Panc1 (cell line): ENCODE measurements at places on chromosomes 5 and 9. TPM values are rescaled to one million over a fixed set of nuclear protein-coding genes. Genes with fewer than 3 reads are reported as not detected.
A peak's percentile ranks its signal among the peaks of the same experiment; 100 is the strongest.

The FREM1 gene
- total RNA-seq, result not detected

The PNPLA7 gene
- total RNA-seq, result 3.9 TPM

- no peak for DNase-seq
Measured at GRCh38 chr5:89071101-89071940, 188.3 kb upstream of the MEF2C start.

DNA sequence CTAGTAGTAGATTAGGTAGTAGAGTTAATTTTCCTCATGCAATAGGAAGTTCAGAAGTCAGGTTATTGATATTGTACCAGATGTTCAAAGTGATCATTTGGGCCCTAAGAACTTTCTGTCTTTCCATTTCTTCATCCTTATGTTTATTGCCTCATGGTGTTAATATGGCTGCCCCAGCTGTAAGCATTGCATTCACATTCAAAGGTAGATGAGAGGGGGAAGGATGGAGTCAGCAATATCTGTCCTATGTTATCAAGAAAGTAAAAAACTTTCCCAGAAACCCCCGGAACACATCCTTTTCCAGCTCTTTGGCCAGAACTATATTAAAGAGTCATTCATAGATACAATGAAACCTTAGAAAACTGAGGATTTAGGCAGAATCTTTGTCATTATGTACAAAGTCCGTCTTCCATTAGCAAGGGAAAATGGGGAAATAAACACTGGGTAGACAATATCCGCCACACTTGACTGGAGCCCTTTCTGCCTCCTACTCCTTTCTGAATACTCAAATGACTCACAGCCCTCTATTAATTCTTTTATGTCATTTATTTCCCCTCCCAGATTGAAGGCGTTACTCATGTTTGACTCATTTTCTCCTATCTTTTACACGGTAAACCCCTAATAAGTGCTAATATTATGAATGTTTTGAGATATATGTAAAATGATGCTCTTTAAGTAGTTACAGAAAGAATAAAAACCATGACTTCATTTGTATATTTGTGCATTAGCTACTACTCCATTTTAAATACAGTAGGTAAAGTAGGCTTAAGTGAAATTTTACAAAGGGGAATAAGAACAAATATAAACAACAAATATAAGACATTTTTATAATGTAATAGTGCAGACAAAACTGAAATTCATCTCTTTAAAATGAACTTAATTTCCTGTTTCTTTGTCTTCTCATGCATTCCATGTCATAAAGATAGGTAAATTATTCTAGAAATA is 127.6 kb downstream of the SLF1 start:
- no peak for DNase-seq

DNA sequence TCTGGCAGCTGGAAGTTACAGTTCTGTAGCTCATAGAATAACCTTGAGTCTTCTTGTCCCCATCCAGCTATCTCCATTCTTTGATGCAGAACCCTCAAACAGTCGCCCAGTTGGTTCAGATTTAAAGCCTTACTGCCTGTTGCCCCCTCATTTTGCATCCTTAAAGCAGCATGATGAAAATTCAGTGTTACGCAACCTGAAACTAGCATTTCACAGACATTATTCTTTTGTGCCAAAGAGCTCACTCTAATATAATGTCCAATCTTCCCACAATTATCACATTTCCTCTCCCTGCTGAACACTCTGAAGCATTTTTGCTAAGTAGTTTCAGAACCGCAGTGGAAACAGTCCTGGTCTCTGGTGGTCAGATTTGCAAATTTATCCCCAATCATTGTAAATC is 318.0 kb downstream of the PSAT1 start:
- DNase-seq, result no peak

The RAPGEF6 gene
- 25.0 TPM for total RNA-seq

GRCh38 chr5:134738963-134739661 is 764 bp downstream of the CAMLG start:
- peak; percentile 24 for DNase-seq

The RNF180 gene
- 7.8 TPM for total RNA-seq

The HABP4 gene
- total RNA-seq, result 32.3 TPM

GRCh38 chr5:56305001-56305950 is 72.1 kb upstream of the ANKRD55 start:
- no peak for DNase-seq

The CDKN2B gene
- total RNA-seq, result 0.05 TPM

The INSL6 gene
- total RNA-seq, result not detected

DNA sequence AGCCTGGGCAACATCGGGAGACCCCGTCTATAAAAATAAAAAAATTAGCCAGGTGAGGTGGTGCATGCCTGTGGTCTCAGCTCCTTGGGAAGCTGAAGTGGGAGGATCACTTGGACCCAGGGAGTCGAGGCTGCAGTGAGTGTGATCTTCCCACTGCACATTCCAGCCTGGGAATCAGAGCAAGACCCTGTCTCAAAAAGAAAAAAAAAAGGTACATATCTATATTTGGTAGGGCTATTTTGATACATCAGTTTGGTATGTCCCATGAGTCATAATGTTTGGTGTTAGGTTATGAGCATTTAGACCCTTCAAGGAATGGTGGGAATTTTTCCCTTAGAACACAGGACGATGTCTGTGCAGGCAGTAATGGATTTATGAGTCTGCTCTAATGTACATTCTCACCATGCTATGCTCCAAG is 55.3 kb upstream of the POU4F3 start:
- peak; percentile 57 for DNase-seq

The SLC6A7 gene
- not detected for total RNA-seq

DNA sequence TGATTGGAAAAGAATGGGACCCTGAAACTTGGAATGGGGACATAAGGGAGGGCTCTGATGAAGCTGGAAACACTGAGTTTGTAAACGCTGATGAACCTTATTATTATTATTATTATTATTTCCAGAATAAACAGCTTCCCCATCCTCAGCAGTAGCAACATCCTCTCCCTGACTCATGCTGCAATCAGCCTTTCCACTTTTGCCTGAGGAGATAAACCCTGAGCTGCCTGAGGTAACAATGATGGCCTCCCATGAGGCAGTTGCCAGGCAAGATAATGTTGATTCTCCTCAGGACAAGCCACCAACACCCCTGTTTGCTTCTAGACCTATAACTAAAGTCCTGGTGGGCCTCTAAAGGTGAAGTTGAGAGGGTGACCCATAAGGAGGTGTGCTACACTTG is 139.2 kb upstream of the ATP10B start:
- no peak for DNase-seq

The AQP3 gene
- 1.0 TPM for total RNA-seq

DNA sequence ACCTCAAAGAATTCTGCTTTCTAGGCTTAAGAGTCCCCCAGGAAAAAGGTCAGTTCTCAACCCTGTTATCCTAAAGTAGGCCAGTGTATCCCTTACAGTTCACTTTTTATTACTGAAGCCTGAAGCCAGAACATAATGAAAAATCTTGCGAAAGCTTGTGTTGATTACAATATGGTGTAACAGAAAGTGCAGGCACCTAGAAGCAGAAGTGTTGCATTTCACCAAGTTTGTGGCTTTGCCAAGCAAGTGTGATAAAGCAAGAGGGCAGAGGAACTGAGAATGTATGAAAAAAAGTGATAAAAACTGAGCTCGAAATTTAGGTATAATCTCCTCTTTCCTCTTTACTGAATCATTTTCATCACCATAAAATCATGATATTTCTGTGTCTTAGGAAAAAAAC is 26.2 kb downstream of the AGTPBP1 start:
- DNase-seq, result no peak

DNA sequence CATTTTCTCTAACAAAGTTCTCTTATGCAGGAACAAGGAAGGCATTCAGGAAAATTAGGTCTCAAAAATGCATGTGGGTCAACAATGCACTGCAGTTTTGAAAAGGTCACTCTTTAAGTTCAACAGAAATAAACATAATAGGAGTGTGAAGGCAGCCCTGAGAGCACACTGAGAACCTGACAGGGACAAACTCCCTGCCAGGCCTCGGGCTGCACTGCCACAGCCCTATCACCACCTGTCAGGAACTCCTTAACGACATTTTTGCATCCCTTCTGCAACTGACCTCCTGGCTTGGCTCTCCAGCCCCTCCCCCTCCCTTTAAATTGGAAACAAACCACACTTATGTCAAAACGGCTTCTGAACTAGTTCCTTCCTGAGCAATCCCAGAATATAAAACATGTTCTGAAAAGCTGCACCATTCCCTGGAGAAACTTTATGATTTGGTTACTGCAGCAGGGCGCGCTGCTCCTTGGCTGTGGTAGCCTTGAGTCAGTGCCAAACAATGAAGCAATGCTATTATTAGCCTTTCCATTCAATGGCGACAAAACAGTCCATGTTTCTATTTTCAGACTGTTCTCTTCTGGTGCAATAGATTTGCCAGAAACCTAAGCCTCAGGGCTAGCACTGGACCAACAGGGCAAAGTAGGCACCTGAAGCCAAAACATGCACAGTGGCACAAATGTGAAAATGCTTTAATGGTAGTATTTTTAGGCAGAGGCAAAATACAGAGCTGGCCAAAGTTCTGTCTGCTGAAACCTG is 160.1 kb upstream of the ZNF608 start:
- DNase-seq, result no peak

DNA sequence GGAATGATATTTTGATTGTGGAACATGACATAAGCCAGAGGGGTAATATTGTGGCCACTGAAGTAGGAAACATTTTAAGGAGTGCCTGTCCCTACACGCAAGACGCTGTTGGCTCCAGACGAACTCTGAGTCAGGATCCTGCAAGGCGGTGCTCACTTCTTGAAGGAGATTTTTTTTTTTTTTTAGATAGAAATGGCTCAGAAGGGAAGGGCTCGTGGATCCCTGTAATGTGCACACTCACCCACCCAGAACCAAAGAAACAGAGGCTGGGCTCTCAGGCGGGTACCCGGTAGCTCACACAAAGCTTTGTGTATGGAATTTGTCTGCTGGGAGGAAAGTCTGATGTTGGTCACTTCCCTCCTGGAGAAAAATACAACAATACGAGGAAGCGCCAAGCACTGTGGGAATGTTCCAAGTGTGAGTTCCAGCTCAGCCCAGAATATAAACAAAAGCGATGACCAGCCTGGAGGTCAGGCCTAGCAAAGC is 25.7 kb downstream of the RAPGEF1 start:
- no peak for DNase-seq

GRCh38 chr9:37914701-37915358 is 10.9 kb upstream of the SLC25A51 start:
- DNase-seq, result no peak

The GMCL2 gene
- not detected for total RNA-seq

The PCDHGA10 gene
- total RNA-seq, result 0.69 TPM

- no peak for DNase-seq
Measured at GRCh38 chr5:622359-622758, 10.2 kb downstream of the CEP72 start.

GRCh38 chr5:142048272-142048671 is 35.4 kb upstream of the GNPDA1 start:
- no peak for DNase-seq

The SARDH gene
- total RNA-seq, result 0.13 TPM

- DNase-seq, result no peak
Measured at GRCh38 chr9:86756576-86757381, 190.5 kb downstream of the GAS1 start.

DNA sequence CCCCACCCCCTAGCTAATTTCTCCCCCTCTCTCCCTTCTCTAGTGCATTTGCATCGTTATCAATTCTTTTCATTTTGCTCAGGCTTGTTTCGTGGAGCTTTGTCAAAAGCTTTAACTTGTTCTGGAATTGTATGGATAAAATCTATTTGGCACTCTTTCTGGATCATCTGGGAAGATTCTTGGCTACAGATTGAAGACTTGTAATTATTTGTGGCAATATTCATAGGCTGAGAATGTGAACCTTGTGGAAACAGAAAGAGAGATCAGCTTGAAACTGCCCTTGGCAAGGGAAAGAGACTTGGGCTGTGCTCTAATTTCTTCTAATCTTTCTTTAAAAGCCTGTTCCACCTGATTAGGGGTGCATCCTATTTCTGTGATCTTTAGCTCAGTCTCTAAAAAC is 340.6 kb upstream of the DAB2 start:
- no peak for DNase-seq

The CDH12 gene
- not detected for total RNA-seq

DNA sequence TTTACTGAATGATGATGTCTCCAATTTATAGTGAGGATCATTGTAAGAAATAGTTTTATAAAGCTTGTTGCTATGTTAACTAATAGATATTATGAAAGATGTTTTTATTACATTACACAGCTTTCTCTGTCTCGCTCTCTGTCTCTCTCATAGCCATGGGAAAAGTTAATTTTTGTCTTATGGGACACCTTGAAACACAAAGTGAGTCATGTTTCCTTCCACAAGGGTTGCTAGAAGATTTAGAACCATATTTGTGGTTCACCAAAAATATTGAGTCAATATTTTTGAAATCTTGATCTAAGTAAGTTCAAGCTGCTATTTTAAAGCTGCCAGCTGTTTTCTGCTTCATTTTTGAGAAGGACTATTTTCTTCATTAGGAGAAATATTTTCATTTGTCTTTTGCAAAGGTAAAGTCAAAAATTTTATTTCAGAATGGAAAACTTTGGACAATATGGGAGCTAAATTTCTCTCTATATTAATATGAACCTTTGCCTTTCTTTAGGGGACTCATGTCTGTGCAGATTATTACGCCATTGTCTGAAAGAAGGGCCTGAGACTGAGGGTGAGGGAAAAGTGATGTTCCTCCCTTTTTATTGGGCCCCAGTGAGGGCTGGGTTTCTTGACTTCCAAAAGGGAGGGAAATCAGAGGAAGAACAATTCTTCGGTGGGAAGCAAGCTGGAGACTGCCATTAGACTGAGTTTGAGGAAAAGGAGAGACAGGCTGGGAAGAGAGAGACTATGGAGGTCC is 87.9 kb upstream of the SLC24A2 start:
- DNase-seq, result no peak

- no peak for DNase-seq
Measured at GRCh38 chr5:78747705-78748359, 99.3 kb upstream of the LHFPL2 start.

GRCh38 chr9:134809826-134810225 is 70.8 kb upstream of the FCN2 start:
- no peak for DNase-seq

GRCh38 chr5:150608991-150609390 is 31.5 kb upstream of the SYNPO start:
- DNase-seq, result no peak

The SV2C gene
- not detected for total RNA-seq

GRCh38 chr9:22447618-22448305 is 1.1 kb downstream of the DMRTA1 start:
- DNase-seq, result no peak

- no peak for DNase-seq
Measured at GRCh38 chr9:82558855-82559630, 503.9 kb downstream of the RASEF start.

The SCAMP1 gene
- 51.3 TPM for total RNA-seq

DNA sequence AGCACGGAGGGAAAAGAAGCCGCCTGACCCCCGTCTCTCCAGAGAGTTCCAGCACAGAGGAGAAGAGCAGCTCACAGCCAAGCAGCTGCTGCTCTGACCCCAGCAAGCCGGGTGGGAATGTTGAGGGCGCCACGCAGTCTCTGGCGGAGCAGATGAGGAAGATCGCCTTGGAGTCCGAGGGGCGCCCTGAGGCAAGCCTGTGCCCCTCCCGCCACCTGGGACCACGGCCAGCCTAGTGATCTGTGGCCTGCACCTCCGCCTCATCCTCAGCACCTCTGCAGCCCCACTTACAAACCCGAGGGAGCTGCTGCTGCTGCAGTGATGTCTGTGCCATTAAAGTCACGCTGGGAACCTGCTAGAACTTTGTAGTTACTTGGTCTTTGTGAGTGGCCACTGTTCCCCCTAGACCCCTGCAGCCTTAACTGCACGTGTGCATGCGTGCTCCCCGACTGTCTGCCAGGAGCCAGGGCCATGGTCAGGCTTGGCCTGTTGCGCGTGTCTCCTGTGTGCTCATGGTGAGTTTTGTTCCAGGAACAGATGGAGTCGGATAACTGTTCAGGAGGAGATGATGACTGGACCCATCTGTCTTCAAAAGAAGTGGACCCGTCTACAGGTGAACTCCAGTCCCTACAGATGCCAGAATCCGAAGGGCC is 12.5 kb downstream of the SQSTM1 start:
- DNase-seq, result no peak

GRCh38 chr5:42514754-42515153 is 91.5 kb downstream of the GHR start:
- DNase-seq, result no peak
